ENCODE measurements at places on chromosomes 5 and 9.

DNA sequence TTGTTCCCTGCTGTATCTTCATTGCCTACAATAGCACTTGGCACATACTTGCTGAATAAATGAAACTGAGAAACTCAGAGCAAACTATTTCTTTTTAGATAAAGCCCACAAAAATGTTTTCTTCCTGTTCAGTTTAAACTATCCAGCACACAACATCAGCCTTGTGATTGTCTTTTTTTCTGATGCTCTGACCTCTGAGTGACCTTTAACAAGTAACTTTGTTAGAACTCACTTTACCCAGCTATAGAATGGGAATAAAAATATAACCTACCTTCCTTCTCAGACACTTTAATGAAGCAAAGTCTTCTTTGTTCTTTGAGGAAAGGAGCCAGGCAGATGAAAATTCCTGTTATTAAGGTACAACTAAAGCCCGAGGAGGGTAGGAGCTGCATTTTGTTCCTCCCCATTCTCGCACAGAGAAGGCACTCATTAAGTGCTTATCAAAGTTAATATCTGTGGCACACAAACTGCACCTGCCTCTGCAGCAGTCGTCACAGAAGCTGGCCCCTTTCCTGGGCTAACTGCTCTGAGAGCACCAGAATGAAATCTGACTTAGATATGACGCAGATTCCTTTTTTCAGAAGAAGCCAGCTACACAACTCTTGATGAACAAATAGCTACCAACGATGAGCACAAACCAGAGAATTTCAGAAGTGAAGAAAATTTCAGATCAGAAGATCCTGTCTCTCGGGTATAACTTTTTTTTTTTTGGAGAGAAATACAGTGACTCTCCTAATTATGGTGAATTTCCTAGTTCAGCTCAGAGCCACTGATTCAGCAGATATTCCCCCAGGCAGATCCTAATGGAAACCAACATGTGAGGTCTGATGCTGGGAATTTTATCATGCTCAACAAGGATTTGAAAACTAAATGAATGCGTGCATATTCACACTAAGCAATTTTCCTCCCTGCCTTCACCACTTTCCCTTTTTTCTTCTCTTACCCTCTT is 31.0 kb upstream of the NR3C1 start:
- DNase-seq, result no peak

- DNase-seq, result no peak
These were observed 59.4 kb downstream of the SIL1 start for GRCh38 chr5:139138809-139139208.

DNA sequence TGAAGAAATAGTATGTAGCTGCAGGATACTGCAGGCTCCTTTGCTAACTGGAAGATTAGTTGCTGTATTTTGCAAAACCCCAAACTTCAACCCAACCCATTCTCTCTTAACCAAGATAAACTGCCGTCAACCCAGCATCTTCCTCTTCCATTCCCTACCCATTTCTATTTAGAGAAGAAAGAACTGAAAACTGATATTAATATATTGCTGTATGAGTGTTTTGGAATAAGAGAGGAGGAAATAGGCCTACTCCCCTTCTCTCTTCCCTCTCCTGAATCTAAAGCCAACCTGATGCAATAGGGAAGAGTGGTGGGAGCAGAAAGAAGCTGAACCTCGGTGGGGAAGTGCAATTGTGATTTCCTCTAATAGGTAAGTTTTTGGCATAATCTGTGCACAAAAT is 83.7 kb downstream of the TMEM215 start:
- DNase-seq, result no peak

DNA sequence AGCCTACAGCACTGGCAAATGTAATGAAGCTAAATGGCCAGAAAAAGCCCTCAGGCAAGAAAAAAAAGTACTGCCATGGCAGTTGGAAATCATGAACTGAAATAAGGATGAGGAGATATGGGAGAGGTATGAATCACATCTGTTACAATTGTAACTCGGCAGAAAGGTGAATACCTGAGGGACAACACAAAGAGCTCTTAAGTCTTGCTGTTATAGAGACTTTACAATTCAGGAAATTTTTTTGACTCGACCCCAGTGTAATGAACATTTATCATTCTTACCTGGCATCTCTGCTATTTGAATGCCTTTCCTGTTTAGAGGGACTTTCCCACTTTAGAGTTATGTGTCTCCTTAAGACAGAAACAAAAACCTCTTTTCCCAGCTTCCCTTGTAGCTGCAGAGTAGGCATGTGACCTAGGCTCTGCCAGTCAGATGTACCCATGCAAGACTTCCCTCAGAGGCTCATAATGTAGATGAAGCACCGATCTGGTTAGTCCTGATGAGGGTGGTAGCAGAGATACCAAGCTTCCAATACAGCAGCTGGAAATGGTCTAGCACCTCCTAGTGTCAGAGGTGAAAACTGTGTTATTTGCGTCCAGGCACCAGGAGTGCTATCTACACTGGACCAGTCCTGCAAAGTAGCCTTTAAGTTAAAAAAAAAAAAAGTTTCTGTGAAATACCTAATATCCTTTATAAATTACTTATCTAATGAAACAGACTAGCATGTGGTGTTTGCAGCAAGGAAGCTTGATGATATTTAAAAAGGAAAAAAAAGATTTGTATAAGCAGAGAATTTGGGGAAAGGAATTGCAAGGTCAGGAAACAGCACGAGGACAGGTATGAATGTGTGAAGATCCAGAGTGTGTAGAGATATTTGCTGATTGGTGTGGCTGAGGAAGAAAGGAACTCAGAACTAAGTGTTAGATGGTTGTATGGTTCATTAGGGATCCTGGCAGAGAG is 146.9 kb upstream of the SLC1A3 start:
- DNase-seq, result no peak

- no peak for DNase-seq
These were observed 627 bp downstream of the ARRDC1 start for GRCh38 chr9:137606005-137606621.

GRCh38 chr5:58040846-58041245 is 419.0 kb downstream of the PLK2 start:
- DNase-seq, result no peak

DNA sequence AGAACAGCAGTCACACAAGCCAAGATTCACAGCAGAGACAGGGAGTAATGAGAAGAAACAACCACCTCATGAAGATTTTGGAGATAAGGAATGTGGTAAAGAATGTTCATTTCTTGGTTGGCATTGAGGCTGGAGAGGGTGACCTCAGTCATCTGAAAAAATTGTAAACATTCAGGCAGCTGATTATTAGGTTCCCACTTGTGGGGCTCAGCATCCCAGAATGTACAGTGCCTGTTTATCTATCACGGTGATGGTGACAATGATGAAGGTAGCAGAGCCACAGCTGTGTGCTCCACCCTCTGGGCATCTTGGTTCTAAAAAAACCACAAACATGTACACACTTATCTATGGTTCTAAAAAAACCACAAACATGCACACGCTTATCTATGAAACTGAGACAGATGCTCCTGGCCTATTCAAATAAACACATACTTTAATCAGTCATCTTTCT is 143.9 kb upstream of the MOCS2 start:
- no peak for DNase-seq

DNA sequence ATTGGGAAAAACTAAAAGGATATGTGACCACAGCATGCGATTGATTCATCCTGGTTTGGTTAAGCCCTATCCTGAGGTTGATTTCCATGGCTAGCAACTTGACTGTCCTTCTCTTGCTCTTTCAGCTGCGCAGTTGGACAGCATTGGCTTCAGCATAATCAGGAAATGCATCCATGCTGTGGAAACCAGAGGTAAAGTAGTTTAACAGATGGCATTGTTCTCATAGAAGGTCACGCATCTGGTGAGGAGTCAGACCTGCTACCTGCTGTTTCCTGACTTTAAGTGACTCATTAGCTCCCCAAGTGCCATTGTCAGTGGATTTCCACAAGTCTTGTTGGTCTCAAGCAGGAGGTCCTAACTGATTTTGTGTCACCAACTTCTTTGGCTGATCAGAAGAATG is 266.9 kb downstream of the ARHGAP26 start:
- DNase-seq, result no peak

DNA sequence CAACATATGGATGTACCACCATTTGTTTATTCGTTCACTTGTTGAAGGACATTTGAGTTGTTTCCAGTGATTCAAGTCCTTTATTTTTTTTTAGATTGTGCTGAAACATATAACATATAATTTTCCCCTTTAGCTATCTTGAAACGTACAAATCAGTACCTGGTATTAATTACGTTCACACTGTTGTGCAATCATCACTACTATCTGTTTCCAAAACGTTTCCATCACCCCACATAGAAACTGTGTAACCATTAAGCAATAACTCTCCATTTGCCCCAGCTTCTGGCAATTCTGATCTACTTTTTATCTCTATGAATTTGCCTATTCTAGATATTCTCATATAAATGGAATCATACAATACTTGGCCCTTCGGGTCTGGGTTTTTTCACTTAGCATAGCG is 116.0 kb downstream of the FGF1 start:
- no peak for DNase-seq

DNA sequence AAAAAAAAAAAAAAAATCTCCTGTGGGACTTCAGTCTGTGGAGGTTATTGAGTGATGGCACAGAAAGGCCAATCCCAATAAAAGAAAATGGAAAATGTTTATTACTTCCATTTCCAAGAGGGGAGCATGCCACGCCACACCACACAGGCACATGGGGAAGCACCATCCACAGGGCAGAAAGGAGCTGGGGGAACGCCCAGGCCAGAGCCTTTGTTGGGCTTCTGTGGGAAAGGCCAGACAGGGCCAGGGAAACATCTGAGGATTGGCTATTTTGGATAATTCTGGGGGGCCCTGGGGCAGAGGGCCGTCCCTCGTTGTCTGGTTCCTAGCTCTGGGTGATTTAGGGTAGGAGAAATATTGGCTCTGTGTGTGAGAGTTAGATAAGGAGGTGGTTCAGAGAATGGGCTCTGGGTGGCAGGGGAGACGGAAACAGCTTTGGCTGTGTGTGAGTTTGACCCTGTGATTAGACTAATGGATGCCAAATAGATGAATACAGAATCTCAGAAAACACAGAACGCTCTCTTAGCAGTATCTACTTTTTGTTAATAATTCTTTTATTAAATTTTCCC is 49.0 kb upstream of the ABL1 start:
- DNase-seq, result no peak

DNA sequence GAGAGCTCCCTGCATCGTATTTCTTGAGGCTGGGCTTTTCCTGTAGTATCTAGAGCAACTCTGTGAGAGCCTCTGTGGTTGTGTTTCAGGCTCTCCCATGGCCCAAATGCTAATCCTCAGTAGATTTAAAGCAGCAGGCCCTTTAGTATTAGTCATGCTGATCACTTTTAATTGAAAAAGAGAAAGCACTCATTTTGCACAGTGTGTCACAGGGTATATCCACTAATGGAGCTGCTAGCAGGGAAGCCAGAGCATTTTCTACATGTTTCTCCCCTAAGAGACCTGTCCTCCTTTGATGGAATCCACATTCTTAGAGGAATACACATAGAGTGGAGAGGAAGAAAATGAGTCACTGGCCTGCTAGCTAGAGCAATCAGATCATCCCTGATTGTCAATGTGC is 348.5 kb downstream of the TMEM232 start:
- DNase-seq, result no peak

DNA sequence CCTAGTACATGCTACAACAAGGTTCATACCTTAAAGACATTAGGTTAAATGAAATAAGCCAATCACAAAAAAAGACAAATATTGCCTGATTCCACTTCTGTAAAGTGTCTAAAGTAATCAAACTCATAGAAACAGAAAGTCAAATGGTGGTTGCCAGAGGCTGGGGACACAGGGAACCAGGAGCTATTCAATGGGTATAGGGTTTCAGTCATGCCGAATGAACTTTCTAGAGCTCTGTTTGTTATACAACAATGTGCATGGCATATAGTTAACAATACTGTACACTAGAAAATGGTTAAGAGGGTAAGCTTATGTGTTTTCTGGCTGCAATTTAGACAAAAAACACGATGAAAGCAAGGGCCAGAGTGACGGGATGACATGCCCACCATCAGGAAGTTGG is 70.8 kb upstream of the EGFLAM start:
- no peak for DNase-seq

DNA sequence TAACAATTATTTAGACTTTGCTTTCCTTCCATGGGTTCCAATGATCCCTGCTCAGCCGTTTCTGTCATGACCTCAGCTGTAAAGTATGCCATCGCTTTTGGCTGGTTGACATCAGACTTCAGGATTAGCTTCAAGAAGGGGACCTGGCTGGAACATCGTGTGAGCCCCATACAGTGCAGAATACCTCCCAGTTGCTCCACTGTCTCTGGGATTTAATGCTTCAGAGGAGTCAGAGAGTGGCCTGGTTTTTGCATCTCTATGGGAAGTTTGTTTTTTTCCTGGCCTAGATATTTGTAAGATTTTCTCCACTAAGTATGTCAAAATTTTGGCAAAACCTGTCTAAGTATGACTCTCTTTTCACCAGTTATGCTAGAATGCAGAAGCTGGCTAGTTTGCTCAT is 216.9 kb downstream of the GABBR2 start:
- DNase-seq, result no peak
